Midbrain (tissue), 1 donor: ENCODE measurements at places on chromosomes 7 and 10.

DNA sequence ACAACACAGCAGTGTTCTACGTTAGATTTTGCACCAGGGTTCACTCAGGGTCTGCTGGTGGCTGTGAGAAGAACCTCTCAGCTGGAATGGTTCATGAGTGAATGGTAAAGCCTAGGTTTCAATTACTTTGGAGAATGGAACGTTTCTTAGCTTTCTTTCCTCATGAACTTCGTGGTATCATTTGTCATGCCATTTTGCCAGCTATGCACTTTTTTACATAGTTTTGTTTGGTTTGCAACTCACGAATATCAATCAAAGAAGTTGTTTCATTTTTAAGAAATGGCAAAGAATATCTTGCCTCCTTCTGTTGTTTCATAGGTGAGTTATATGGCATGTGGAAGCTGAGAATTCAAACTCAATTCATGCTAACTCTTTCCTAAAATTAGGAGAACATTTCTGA, 34.1 kb upstream of the RAB11FIP2 start:
- no peak for DNase-seq

- no peak for DNase-seq
Observed at GRCh38 chr10:60769406-60769805, 8.9 kb upstream of the CDK1 start.

DNA sequence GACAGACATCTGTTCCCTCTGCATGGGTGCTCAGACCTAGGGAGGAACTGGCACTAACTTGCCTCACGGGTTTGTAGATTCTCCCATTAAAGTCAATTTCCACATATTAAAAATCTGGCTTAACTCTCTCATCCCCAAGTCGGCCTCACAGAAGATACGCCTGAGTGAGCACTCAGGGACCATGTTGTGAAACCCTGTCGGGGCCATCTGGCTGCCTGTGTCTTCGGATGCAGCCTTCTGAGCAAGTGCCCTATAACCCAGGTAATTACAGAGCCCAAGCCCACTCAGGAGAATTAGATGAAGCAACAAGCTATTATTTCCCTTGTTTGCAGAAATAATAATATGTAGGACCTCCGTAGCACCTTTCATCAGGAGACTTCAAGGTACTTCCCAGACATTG, 219.3 kb upstream of the GLI3 start:
- DNase-seq, result no peak

- no peak for DNase-seq
Observed at GRCh38 chr7:150719436-150719835, 3.0 kb downstream of the GIMAP1 start.

- no peak for DNase-seq
Observed at GRCh38 chr10:43681220-43681619, 32.5 kb upstream of the ZNF32 start.

DNA sequence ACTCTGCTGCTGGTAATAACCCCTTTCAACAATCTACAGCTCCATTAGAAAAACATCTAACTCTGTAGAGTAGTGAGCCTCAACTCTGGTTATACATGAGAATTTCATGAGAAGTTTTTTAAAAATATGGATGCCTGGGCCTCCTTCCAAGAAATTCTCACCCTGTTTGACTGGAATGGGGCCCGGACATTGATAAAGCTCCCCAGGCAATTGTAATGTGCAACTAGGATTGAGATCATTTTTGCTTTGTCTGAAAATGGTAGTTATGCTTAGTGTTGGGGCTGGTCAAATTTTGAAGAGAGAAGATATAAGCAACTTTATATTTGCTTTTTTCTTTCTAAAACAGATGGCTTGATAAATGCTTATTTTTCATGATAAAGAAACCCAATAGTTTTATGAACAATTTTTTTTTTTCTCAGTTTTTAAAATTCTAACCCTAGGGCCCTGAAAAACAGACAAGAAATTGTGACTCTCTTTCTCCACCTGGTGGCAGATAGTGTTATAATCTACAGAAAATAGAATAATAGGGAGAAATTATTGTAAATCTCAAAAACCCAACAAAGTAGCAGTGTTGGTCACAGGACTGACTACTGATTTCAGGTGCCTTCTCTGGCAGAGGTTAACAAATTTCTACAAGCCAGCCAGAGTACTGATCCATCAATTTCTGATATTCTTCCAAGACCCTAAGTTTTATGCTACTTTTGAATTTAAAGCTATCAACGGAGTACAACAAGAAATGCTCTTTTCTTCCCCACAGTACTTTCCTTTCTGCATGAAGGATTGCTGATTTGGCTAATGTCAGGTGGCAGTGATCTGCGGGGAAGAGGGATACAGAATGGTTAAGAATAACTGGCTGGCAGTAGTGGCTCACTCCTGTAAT, 174.8 kb downstream of the DKK1 start:
- DNase-seq, result peak; percentile 40

- DNase-seq, result no peak
Observed at GRCh38 chr10:37707829-37708578, 149.4 kb downstream of the ZNF248 start.

DNA sequence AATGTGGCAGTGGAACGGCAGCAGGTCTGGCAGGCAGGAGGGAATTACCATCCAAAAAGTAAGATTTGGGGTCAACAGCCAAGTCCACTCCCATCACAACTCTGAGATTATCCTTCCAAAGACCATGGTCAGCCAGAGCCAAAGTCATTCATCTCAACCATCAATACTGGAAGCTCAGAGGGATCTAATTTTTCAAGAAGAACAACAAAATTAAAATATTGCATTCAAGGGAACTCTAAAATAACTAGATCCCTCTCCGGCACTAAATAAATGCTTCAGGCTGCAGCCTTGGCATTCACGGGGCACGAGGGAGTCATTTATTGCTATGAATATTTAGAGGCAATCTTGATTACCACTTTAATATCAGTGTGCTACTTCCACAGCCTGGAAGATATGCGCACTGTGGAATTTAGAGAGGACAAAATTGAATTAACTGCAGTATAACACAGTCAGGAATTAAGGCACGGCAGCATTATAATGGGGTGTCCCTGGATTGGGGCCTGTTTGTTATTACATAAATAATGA, 102.0 kb downstream of the ADAM12 start:
- DNase-seq, result no peak

- no peak for DNase-seq
Observed at GRCh38 chr10:7511612-7512011, 100.8 kb upstream of the SFMBT2 start.

DNA sequence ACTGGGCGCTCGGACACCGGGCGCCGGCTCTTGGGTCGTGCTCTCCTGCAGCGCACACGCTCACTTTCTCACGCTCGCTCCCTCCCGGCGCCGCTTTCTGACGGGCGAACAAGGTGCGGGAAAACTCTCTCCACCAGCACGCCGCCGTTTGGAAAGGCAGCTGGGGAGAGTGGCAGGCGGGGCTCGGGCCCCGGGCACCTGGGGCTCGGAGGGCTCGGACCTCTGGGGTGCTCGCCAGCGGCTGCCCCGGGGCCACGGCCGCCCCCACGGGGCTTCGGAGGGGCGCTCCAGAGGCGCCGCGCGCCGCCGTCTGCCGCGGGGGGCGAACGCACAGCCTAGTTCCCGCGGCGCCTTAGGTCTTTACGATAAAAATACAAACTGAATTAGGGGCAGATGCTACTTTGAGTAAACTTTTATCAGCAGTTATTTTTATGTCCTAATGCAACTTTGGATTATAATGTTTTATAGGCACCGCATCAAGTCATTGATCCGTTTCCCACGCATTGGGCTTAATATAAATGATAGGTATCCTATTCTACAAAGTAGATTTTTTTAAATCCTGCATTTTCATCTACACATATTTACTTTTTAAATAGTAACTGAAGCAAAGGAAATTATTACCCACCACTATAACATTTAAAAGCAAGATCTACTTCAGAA, 535 bp upstream of the EPC1 start:
- no peak for DNase-seq

GRCh38 chr10:78441694-78442093, 408.0 kb downstream of the RPS24 start:
- DNase-seq, result no peak

GRCh38 chr10:133270204-133270603, 6.5 kb downstream of the ADAM8 start:
- DNase-seq, result no peak

DNA sequence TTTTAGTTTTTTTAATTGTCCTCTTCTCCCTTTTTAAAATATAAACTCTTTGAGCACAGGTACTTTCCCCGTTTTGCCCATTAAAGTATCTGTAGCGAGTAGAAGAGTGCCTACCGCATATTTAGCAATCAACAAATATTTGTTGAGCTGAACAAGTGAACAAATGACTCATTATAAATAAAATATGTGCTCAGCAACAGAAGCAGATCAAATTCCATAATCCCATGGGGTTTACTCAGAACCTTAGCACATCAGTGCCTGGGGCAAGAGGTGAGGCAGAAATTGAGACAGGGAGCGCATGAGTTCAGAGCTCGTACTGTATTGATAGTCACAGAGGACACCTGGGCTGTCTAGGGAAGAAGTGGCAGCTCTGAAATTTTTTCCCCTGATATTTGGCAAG, 161.0 kb downstream of the SEM1 start:
- DNase-seq, result no peak

- no peak for DNase-seq
Observed at GRCh38 chr7:17302575-17303142, 4.2 kb downstream of the AHR start.

GRCh38 chr10:121988361-121989324, at the start of gene TACC2:
Gene TACC2 (plus strand): TSS chr10:121989163. CDS start chr10:122021982, 32,819 bp downstream.
- no peak for DNase-seq

- peak; percentile 4 for DNase-seq
Observed at GRCh38 chr10:84095811-84096497, 43.4 kb upstream of the GHITM start.

GRCh38 chr7:69753981-69754380, 155.7 kb downstream of the AUTS2 start:
- no peak for DNase-seq

DNA sequence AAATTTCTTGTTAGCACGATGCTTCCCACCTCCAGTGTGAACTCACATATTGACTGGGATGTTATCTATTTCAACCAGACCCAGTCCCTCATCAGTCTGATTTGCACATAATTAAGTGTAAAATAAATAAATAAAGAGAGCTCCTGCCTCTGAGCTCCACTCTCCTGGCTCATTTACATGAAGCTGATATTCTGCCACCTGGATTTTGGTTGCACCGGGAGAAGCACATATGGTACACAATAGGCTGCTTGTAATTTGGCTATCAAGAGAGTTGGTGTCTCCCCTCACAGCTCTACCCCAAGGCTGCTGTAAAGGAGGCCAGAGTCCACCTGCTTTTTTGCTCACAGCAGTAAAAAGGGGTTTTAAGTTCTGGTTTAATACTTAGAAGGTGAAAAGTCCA, 610.5 kb downstream of the KCNMA1 start:
- no peak for DNase-seq

- DNase-seq, result no peak
Observed at GRCh38 chr10:68829521-68829920, 2.2 kb downstream of the STOX1 start.

DNA sequence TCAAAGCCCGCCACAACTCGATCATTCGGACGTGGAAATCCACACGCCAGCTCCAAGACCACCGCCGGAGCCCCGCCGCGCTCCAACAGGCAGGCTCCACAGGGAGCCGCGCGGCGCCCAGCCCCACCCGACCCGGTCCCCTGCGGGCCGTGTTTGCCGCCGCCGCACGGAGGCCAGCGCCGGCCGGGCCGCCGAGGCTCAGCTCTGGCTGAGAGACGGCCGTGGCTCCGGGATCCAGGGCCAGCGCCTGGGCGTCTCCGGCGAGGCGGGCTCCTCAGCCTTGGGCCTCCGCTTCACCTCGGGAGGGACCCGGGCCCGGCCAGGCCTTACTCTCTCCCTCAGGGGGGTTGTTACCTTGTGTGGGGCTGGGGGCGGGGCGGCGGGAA, 333 bp downstream of the SMNDC1 start:
- no peak for DNase-seq

DNA sequence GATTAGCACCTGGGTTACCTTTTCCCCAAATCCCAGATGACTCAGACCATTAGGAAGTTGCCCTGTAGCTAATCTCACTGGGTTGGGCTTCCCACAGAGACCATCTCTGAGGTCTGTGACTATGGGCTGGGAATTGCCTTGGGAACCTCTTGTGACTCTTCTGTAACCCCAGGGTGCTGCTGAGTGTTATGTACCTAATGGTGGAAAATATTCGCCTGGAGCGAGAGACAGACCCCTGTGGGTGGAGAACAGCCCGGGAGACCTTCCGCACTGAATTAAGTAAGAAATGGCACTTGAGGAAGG, 20.0 kb downstream of the STRIP2 start:
- no peak for DNase-seq

- no peak for DNase-seq
Observed at GRCh38 chr10:57513637-57514036, 754.1 kb downstream of the IPMK start.

GRCh38 chr10:86172301-86172700, 194.3 kb downstream of the GRID1 start:
- DNase-seq, result no peak

- no peak for DNase-seq
Observed at GRCh38 chr7:28037220-28038010, 143.2 kb downstream of the JAZF1 start.

DNA sequence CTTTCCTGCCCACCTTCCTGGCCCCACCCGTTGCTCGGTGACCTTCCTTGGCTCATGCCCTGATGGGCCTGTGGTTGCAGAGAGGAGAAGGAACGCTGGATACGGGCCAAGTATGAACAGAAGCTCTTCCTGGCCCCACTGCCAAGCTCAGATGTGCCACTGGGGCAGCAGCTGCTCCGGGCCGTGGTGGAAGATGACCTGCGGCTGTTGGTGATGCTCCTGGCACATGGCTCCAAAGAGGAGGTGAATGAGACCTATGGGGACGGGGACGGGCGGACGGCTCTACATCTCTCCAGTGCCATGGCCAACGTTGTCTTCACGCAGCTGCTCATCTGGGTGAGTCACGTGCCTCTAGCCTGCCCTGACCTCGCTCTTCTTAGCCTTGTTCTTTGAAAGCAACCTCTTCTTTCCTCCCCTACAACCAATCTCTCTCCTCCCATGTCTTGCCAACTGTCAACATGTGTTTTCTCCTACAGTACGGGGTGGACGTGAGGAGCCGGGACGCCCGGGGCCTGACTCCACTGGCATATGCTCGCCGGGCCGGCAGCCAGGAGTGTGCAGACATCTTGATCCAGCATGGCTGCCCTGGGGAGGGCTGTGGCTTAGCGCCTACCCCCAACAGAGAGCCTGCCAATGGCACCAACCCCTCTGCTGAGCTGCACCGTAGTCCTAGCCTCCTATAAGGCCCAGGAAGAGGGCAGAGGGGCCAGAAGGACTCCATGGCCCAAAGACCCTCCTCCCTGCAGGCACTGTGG, 24.1 kb downstream of the GBX1 start:
- no peak for DNase-seq

- DNase-seq, result no peak
Observed at GRCh38 chr7:37100735-37101331, 347.8 kb downstream of the ELMO1 start.

DNA sequence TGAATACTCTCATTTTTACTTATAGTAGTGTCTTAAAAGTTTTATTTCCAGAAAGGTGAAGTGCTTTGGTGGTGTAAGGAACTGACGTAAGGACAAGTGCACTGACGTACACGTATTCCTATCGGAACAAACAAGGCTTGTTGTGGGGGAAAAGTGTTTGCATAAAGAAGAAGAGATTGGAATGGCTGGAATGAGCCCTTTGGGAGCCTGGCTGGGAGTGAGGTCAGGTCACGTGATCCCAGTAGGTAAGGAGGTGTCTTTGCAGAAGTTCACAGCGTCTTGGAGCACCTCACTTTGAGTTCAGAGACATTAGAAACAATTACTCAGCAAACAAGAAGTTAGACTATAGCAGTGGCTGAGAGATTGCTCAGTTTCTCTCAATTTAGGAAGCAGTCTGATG, 104.2 kb downstream of the CCDC3 start:
- DNase-seq, result no peak

GRCh38 chr7:16880554-16880953, 1.2 kb downstream of the AGR3 start:
- DNase-seq, result no peak
